Stimulated activated CD4-positive, alpha-beta T cell treated with anti-CD3 and anti-CD28 coated beads, TNF-alpha, amount 100 ng/mL, for 48 hours (primary cell): ENCODE measurements at places on chromosomes 2 and 18.

DNA sequence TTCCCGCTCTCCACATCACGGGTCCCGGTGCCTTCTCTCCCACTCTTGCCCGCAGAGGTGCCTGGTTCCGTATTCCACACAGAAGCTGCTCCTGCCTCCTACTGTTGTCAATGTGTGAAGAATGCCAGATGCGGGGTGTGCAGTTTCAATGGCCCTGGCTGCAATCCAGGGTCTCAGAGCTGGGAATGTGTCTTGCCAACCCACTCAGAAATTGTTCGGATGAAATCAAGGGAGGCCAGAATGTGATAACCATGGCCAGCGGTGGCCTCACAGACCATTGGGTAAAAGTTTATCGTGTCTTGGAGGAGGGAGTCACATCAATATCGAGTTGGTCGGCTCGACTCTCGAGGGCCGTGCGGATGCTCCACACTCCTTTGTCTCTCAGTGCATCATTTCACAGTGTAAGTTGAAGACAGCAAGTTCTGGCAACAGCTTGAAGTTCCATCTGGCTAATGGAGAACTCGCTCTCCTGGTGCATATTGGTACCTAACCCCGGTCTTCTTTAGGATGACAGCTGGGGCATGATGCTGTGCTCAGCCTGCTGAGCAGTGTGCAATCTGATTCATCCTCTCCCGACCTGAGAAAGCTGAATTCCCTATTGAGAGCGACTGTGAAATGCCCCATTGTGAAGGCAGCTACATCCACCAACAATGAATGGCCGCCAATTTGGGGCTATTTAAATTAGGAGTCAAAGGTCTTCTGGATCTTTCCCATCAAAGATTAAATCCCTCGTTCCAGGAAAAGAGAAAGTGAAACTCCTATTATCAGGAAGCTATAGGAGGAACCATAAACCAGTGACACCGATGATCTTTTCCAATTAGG lies 389.0 kb downstream of the SOX11 start:
- DNase-seq = no peak

- DNase-seq = no peak
Measured at GRCh38 chr2:109439986-109440385, 173.8 kb downstream of the SEPTIN10 start.

DNA sequence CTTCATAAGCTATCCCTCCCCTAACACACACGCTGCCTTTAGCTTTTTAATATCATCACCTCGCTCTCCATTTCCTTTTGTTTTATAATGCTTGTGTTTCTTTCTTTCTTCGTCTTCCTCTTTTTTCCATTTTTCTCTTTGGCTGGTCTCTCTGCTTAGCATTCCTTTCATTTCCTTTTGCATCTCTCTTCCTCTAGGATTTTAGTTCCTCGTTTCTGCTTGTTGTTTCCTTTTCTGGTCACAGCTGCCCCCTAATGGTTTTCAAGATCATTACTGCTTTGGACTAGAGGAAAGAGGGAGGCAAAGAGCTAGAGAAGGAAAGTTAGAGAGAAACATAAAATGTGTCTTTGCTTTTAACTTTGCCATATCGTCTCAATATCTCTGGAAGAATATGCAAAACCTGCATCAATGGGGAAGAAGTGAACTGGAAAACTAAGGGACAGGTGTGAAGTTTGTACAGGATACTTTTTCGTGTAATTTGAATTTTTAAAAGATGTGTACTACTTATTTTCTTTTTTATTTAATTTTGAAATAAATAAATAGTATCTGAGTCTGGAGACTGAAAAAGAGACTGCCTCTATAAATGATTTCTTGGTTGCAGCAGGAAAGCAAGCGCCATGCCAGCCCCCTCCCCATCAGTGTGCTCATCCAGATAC lies 6.3 kb upstream of the NRP2 start:
- DNase-seq = no peak

DNA sequence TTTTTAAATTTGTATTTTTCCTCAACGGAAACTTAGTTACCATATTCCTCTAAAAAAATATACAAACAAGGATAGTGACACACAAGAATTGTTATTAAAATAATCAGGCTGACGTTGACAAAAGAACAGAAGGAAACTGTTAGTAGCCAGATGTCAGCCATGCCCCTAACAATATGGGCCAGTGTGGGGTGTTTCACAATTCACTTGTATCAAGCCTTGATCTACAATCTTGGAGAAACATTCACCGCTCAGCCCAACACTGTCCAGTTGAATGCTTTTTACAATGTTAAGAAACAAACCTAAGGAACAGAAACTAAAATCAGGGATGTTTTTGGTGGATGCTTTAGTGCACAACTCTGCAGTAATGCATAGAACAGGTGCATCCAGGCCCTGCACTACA lies 44.6 kb downstream of the TMEFF2 start:
- no peak for DNase-seq

GRCh38 chr2:17299891-17300540 lies 218.2 kb downstream of the RAD51AP2 start:
- DNase-seq = no peak

DNA sequence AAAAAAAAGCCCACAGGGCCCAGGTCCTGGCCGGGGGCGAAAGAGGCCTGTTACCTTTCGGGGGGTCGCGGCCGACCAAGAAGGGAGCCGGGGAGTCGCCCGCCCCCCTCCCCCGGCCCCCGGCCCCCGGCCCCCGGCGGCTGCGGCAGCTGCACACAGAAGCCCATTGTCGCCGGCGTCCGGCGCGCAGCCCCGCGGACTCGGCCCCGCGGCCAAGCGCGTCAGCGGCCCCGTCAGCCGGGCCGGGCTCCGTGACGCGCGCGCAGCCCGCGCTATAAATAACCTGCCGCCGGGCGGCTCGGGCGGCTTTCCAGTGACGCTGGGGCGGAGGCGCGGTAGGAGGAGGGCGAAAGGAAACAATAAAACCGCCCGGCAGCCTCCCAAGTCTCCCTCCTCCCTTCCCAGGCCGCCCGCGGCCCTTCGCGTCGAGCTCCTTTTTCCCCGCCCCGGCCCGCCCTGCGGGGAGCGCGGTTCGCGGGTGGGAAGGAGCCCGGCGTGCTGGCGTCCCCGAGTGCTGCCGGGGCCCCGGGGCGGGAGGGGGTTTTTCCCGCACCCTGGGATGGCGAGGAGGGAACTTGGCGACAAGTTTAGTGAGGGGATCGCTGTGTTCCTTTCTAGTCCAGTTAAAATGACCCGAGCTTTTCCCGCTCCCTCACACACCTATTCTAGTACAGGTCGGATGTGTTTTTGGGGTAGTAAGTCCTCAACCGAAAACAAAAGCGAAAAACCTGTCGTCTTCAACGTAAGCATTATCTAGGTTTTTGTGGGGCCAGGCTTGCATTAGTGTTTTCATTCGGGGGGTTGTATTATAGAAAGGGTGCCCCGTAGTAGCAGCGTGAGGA lies 10.0 kb upstream of the NR4A2 start:
- peak; percentile 68 for DNase-seq

DNA sequence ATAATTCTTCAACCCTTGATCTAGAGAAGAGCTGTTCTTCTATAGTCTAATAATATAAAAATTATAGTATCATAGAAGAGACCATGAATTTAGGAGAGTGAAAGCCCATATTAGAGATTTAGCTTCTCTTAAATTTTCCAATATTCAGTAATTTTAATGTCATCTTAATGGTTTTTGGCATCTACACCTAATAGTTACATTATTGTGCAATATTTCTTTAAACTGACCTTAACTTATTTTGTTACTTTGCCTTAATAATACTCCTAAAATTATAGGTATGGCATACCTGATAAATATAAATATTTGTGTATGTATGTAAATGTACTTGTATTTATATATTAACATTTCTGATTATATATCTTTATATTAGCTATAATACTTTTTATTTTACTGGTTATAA lies 78.0 kb upstream of the CWC22 start:
- no peak for DNase-seq

DNA sequence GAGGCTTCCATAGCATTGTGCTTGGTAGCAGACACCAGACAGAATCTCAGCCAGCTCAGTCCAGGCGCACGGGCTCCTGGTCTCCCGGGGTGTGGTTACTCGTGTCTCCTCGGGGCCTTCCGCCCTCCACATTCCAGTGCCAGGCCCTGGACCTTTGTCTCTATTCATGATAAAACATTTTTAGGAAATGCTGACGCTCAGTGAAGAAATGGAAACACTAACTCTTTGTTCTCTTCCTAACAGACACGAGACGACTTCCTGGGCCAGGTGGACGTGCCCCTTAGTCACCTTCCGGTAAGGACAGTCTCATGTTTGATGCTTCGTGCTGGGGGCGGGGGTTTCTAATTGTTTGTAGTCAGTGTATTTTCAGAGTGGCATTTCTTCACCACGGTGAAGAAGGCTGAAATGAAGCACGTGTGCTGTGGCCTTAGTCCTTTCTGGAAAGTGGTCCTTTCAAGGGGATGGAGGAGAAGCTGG lies 271.8 kb downstream of the NEDD4L start:
- DNase-seq = no peak
